ENCODE measurements at places on chromosomes 1 and 21.

DNA sequence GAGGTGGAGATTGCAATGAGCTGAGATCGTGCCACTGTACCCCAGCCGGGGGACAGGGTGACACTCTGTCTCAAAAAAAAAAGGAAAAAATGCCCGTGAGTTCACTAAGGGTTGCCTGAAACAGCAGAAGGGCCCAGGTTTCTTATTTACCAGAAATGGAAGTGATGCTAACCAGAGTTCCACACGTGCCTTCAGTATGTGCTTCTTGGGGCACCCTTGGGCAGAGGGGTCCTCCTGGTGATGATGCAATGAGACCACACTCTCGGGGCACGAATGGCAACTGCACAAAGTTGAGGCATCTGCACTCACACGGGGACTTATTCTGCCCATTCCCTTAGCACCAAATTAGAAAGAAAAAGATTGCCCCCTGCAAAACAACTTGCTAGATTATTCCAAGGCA is 29.2 kb downstream of the OLIG1 start:
- no peak overlapping the region for H3K27ac ChIP-seq
- no peak for DNase-seq
- H3K4me1 ChIP-seq: no peaks in the 10 kb centered on the region
- H3K36me3 ChIP-seq: no peaks in the 10 kb centered on the region
- H3K27me3 ChIP-seq: no peaks in the 10 kb centered on the region

DNA sequence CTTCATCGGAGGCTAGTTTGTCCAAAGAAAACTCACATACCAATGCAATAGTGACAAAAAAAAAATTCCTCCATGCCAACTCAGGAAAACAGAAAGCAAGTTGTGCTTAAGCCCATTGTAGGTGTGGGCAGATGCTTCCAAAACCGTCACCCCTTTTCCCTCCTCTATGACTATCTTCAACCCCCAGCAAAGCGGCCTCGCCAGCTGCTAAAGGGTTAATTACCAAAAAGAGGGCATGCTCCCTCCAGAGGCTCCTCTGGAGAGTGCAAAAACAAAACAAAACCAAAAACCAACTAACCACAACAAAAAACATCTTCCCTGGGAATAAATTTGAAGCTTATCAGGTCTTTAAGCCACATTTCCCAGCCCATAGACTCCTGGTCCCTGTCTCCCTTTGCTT is 1.2 kb downstream of the LMOD1 start:
- H3K27me3 ChIP-seq: peaks cover 49% of the 10 kb centered on the region
- H3K4me1 ChIP-seq: peaks cover 4% of the 10 kb centered on the region
- H3K4me3 ChIP-seq: no peak overlapping the region
- H3K27ac ChIP-seq: no peak overlapping the region
- no peaks in the 10 kb centered on the region for H3K36me3 ChIP-seq

DNA sequence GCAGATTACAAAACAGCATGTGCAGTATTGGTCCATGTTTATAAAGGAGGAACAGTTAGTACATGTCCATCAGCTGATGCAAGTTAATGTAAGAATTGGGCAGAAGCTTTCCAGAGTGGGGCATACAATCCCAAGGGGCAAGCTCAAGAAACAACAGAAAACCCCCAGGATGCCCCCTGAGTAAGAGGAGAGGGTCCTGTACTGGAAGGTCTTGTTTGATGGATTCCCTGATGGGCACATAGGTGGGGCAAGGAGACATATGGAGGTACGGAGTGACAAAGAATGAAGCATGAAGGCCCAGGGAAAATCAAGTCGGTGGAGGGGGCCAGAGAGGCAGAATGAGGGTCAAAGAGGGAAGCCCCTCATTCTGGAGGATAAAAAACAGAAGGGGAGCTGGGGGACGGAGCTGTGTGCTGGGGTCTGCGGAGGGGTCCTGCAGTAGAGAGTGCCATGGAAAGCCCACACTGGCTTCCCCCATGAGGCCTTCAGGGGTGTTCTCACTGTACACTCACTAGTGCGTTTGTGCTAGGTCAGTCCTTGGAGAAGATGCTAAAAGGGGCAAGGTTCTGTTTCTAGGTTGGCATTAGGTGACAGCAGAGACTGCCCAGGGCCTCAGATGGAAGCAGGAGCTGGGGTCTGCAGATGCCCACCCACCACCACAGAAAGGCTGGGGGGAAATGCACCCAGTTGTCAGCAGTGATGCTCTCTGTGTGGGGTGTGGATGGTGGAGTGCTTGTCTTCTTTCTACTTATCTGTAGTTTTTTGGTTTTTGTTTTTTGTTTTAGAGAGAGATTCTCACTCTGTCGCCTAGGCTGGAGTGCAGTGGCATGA is 12.5 kb upstream of the MATN1 start:
- H3K27me3 ChIP-seq: no peaks in the 10 kb centered on the region
- H3K4me1 ChIP-seq: peaks cover 42% of the 10 kb centered on the region
- DNase-seq: no peak

- peak overlapping the region; percentile 35 for H3K4me3 ChIP-seq
- peak; percentile 68 for DNase-seq
- peak overlapping the region; percentile 89 for H3K27ac ChIP-seq
- no peaks in the 10 kb centered on the region for H3K27me3 ChIP-seq
- H3K4me1 ChIP-seq: peaks cover 87% of the 10 kb centered on the region
Observed at GRCh38 chr1:66283622-66284041, 250.3 kb upstream of the SGIP1 start.

DNA sequence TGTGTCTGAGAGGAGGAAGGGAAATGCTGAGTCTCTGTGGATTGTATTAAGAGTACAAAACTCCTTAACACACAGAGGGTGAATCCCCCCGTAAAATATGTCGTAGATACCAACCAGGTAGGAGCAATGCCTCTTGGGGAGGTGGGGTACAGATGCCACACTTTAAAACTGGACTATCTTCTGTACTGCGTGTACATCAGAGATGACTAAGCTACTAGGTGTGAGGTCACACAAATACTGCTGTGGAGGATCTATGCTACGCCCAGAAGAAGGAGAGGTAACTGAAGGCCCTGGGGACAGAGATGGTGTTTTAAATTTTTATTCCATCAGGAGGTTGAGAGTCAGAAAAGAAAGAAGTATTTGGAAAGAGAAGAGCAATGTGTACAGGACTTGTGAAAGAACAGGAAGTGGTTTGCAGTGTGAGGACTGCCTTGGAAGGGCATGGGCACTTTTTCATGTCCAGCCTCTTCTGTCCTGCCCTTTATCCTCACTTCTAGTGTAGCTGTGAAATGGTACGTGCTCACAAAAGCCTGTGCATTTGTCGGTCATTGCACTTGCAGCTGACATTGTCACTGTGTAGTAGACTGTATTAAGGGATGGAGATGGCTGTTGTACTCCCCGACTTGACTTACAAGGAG is 287.8 kb upstream of the CHRM3 start:
- H3K27me3 ChIP-seq: no peaks in the 10 kb centered on the region
- H3K27ac ChIP-seq: no peak overlapping the region
- DNase-seq: no peak
- H3K36me3 ChIP-seq: no peaks in the 10 kb centered on the region
- H3K4me3 ChIP-seq: no peak overlapping the region

- no peaks in the 10 kb centered on the region for H3K36me3 ChIP-seq
- no peak overlapping the region for H3K27ac ChIP-seq
- H3K4me3 ChIP-seq: no peak overlapping the region
- no peak for DNase-seq
- H3K4me1 ChIP-seq: no peaks in the 10 kb centered on the region
- peaks cover 12% of the 10 kb centered on the region for H3K27me3 ChIP-seq
Observed at GRCh38 chr1:220307607-220308006, 35.4 kb upstream of the RAB3GAP2 start.

GRCh38 chr1:28173151-28173979 is 3.1 kb downstream of the PTAFR start:
- peaks cover 42% of the 10 kb centered on the region for H3K4me1 ChIP-seq
- no peak overlapping the region for H3K27ac ChIP-seq
- H3K36me3 ChIP-seq: no peaks in the 10 kb centered on the region

DNA sequence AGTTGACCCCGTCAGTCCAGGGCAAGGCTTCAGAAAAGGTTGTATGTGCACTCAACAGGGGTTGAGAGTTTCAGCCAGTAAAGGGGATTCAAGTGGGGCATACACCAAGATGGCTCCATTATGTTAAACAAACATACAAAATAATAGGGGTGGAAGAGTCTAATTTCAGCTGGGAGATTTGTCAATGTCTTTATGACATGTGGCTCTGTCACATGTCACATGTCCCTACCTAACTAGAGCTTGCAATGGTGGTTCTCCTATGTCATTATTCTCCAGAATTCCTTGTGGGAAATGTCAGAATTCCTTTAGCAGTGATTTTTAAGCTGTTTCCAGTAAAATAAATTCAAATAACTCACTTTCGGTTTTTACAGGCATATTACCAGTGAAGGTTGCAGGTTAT is 392.0 kb upstream of the ADGRL4 start:
- H3K27ac ChIP-seq: no peak overlapping the region
- H3K36me3 ChIP-seq: no peaks in the 10 kb centered on the region
- H3K27me3 ChIP-seq: no peaks in the 10 kb centered on the region
- no peaks in the 10 kb centered on the region for H3K4me1 ChIP-seq

- no peaks in the 10 kb centered on the region for H3K36me3 ChIP-seq
- H3K27me3 ChIP-seq: no peaks in the 10 kb centered on the region
- no peak overlapping the region for H3K4me3 ChIP-seq
- no peak overlapping the region for H3K27ac ChIP-seq
- H3K4me1 ChIP-seq: peaks cover 20% of the 10 kb centered on the region
Observed at GRCh38 chr1:50610563-50610962, 187.3 kb upstream of the DMRTA2 start.

DNA sequence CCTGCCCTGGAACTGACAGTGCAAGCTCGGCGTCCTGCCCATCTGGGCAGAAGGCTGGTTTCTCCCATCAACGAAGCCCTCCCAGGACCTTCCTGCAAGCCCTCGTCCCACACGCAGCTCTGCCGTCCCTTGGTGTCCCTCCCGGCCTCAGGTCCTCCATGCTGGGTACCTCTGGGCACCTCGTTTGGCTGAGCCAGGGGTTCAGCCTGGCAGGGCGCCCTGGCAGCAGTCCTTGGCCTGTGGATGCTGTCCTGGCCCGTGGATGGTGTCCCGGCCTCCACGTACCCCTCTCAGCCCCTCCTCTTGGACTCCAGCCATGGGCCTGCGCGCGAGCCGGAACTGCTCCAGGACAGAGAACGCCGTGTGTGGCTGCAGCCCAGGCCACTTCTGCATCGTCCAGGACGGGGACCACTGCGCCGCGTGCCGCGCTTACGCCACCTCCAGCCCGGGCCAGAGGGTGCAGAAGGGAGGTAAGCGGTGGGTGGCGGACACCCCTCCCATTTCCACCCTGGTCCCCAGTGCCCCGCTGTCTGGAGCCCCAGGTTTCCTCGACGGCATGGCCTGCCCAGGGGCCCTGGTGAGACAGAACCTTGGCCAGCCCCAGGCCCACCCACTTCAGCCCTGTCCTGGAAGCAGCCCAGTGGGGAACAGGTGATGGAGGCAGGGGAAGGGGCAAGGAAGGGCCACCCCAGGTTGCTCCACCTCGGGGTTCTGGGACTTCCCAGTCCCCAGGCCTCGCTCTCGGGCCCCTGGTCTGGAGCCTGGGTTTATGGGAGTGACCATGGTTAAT is 3.5 kb downstream of the TNFRSF14 start:
- no peak for DNase-seq
- H3K4me1 ChIP-seq: peaks cover 22% of the 10 kb centered on the region
- no peaks in the 10 kb centered on the region for H3K27me3 ChIP-seq
- H3K27ac ChIP-seq: no peak overlapping the region
- peaks cover 32% of the 10 kb centered on the region for H3K36me3 ChIP-seq

- no peak overlapping the region for H3K4me3 ChIP-seq
- H3K4me1 ChIP-seq: peaks cover 8% of the 10 kb centered on the region
- no peaks in the 10 kb centered on the region for H3K27me3 ChIP-seq
- H3K36me3 ChIP-seq: no peaks in the 10 kb centered on the region
- H3K27ac ChIP-seq: no peak overlapping the region
- DNase-seq: no peak
Observed at GRCh38 chr1:174837386-174837785, 162.4 kb upstream of the CACYBP start.

DNA sequence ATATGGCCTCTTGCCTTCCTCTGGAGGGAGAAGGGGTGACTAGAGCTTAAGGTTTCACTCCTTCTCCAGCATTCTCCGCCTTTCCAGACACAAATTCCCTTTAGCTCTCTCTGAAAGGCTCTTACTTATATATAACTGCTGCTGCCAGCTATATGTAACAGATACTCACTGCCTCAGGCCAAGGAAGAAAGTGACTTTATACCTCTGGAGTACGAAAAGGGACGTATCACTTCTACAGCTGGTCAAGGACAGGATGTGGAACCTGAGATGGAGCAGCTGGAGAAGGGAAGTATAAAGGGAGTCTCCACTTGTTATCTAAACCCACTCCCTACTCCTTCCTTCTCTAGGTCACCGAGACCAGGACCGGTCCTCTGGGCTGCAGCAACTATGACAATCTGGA is 102.4 kb downstream of the BRINP2 start:
- no peak overlapping the region for H3K4me3 ChIP-seq
- no peaks in the 10 kb centered on the region for H3K36me3 ChIP-seq
- H3K27ac ChIP-seq: no peak overlapping the region

DNA sequence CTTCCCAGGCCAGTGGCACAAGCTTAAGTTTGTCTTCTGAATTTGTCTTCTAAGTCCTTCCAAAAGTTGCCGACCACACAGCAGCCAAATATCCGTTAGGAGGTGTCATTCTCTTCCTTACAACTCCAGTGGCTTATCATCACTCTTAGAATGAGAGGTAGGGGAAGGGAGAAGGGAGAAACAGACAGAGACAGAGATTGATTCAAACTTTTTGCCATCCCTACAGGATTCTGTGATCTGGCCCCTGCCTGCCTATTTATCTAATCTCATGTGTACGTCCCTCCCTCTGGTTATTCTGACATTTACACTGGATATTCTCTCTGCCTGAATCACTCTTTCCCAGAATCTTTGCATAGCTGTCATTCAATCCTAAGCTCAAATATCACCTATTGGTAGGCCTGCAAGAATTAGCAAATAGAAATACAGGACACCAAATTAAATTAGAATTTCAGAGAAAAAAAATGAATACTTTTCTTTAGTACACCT is 488 bp upstream of the GNL2 start:
- no peak for DNase-seq
- peaks cover 23% of the 10 kb centered on the region for H3K4me1 ChIP-seq
- no peaks in the 10 kb centered on the region for H3K27me3 ChIP-seq
- peak overlapping the region; percentile 95 for H3K27ac ChIP-seq
- peaks cover 24% of the 10 kb centered on the region for H3K36me3 ChIP-seq

GRCh38 chr1:158035976-158036583 is 42.6 kb downstream of the KIRREL1 start:
- H3K27ac ChIP-seq: no peak overlapping the region
- H3K36me3 ChIP-seq: no peaks in the 10 kb centered on the region
- H3K27me3 ChIP-seq: no peaks in the 10 kb centered on the region
- peak; percentile 42 for DNase-seq
- no peak overlapping the region for H3K4me3 ChIP-seq
- no peaks in the 10 kb centered on the region for H3K4me1 ChIP-seq

DNA sequence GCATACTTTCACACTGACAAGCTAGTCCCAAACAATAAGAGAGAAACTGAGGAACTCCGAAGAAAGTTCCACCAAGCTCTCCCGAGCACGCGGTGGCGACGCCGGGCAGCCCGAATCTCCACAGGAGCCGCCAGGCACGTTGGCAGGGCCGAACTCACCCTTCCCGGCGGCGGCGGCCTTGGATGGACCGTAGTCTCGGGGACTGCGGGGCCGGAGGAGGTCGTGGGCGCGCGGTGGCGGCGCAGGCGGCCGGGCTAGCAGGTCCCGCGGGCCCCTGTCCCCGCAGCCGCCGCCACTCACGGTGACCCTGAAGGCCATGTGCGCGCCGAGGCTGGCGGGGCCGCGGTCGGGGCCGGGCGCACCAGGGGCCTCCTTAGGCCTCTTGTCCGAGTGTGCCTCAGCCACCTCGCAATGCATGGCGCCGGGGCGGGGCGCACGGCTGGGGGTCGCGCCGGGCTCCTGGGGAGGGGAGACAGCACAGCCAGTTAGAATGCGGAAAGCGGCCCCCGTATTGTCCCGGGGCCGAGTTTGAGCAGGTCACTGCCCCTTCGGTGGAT is 1.2 kb downstream of the GLIS1 start:
- H3K4me1 ChIP-seq: no peaks in the 10 kb centered on the region
- no peak for DNase-seq
- H3K27me3 ChIP-seq: peaks cover 43% of the 10 kb centered on the region
- H3K36me3 ChIP-seq: peaks cover 2% of the 10 kb centered on the region
- no peak overlapping the region for H3K4me3 ChIP-seq
